ENCODE measurements at places on chromosomes 7 and 10.
A peak's percentile ranks its signal among the peaks of the same experiment; 100 is the strongest.

DNA sequence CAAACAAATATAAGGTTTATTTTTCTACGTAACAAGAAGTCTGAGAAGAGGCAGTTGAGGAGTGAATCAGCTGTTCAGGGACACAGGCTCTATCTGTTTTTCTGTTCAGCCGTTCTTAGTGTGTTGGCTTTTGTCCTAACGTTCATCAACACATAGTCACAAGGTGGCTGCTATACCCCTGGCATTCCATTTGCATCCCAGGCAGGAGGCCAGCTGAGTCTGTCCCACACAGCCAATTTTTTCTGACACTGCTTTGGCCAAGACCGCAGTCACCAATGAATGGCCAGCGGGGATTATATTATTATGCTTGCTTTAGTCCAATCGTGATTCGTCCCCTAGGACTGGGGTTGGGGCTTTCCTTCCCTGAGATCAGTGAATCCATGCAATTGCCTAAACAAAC lies 143.4 kb upstream of the CHST15 start:
- no peaks in the 10 kb centered on the region for H3K36me3 ChIP-seq
- no peak overlapping the region for H3K4me3 ChIP-seq
- H3K27ac ChIP-seq, result no peak overlapping the region

DNA sequence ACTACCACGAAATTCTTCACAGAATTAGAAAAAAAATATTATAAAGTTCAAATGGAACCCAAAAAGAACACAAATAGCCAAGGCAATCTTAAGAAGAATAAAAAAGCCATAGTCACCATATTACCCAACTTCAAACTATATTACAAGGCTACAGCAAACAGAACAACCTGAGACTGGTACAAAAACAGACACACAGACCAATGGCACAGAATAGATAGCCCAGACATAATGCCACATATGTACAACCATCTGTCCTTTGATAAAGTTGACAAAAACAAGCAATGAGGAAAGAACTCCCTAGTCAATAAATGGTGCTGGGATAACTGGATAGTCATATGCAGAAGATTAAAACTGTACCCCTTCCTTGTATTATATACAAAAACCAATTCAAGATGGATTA lies 808.5 kb upstream of the ZWINT start:
- no peak overlapping the region for H3K27ac ChIP-seq
- DNase-seq, result no peak
- no peaks in the 10 kb centered on the region for H3K4me1 ChIP-seq
- no peaks in the 10 kb centered on the region for H3K27me3 ChIP-seq
- no peak overlapping the region for H3K4me3 ChIP-seq
- H3K36me3 ChIP-seq, result no peaks in the 10 kb centered on the region

DNA sequence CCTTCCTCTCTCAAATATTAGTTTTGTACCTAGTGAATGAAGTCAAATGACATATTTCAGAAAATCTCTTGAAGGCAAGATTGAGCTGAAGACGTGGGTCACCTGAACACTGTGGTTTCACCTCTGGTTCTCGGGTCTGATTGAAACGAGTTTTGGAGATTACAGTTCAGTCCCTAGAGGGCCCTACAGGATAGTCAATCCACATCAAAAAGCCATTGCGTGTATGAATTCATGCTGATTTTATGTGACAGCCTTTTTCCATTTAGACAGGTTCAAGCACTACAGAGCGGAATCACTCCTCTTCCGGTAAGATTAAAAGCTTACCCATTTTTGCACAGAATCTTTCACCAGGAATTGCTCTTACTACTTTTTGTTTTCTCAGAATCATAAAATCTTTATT lies 62.2 kb downstream of the VIM start:
- peaks cover 5% of the 10 kb centered on the region for H3K27me3 ChIP-seq
- no peaks in the 10 kb centered on the region for H3K36me3 ChIP-seq
- H3K4me1 ChIP-seq, result no peaks in the 10 kb centered on the region
- no peak overlapping the region for H3K4me3 ChIP-seq
- no peak overlapping the region for H3K27ac ChIP-seq
- no peak for DNase-seq

- H3K4me1 ChIP-seq, result no peaks in the 10 kb centered on the region
- no peaks in the 10 kb centered on the region for H3K36me3 ChIP-seq
- no peaks in the 10 kb centered on the region for H3K27me3 ChIP-seq
- H3K4me3 ChIP-seq, result no peak overlapping the region
- no peak for DNase-seq
- no peak overlapping the region for H3K27ac ChIP-seq
These were observed 222.6 kb upstream of the PPP2R2D start for GRCh38 chr10:131678171-131678570.

- DNase-seq, result no peak
- no peaks in the 10 kb centered on the region for H3K36me3 ChIP-seq
- no peak overlapping the region for H3K27ac ChIP-seq
- H3K4me3 ChIP-seq, result no peak overlapping the region
- H3K27me3 ChIP-seq, result no peaks in the 10 kb centered on the region
- H3K4me1 ChIP-seq, result no peaks in the 10 kb centered on the region
These were observed 46.7 kb downstream of the ADCYAP1R1 start for GRCh38 chr7:31098642-31099360.

- peak overlapping the region; percentile 72 for H3K27ac ChIP-seq
- no peaks in the 10 kb centered on the region for H3K36me3 ChIP-seq
- H3K4me1 ChIP-seq, result no peaks in the 10 kb centered on the region
- peak; percentile 81 for DNase-seq
- no peaks in the 10 kb centered on the region for H3K27me3 ChIP-seq
These were observed 108.1 kb upstream of the AGR3 start for GRCh38 chr7:16989811-16990413.

GRCh38 chr10:84991301-84991700 lies 662.9 kb downstream of the CCSER2 start:
- DNase-seq, result no peak
- no peak overlapping the region for H3K4me3 ChIP-seq

GRCh38 chr7:78165454-78165853 lies 366.9 kb downstream of the PHTF2 start:
- no peaks in the 10 kb centered on the region for H3K4me1 ChIP-seq
- H3K27ac ChIP-seq, result no peak overlapping the region
- DNase-seq, result no peak
- H3K4me3 ChIP-seq, result no peak overlapping the region
- H3K36me3 ChIP-seq, result no peaks in the 10 kb centered on the region

DNA sequence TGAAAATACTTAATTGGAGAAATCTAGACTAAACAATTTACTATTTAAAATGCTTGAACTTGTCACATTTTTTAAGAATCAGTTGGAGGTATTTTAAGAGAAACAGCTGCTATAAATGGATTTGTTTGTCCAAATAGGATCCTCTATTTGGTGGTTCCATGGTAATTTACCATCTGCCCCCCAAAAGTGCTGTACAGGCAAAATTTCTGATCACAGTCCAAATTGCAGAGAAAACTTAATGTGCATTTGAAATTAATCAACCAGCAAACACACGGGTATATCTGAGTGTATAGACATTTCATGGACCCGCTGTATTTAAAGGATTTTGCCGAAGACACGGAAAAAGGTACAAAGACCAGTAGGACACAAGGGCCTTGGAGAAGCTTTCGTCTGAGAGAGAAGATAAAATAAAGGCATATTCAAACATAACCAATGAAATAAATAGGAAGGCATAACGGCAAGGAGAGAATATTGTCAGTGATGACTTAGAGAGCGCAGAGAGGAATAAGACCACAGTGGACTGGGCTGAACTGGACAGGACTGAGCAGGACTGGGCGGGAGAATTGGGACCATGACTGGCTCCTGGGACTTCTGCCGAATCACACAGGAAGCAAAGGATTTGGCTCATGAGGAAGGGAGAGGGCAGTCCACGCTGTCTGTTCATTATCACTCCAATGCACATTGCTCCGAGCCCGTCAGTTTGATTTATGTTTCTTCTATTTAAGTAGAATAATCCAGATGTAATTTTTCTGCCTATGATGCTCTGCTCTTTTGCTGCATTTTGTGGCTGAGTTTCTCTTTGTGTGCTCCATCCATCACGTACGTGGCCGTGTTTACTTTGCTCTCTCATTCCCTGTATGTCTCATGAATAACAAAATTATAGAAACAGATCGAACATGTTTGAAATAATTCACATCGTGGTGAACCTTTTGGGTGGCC lies 112.8 kb downstream of the PRLHR start:
- no peaks in the 10 kb centered on the region for H3K27me3 ChIP-seq
- no peak overlapping the region for H3K4me3 ChIP-seq
- no peaks in the 10 kb centered on the region for H3K36me3 ChIP-seq

- no peak overlapping the region for H3K27ac ChIP-seq
- DNase-seq, result no peak
- H3K27me3 ChIP-seq, result no peaks in the 10 kb centered on the region
- no peaks in the 10 kb centered on the region for H3K36me3 ChIP-seq
These were observed 282.2 kb downstream of the PHTF2 start for GRCh38 chr7:78080811-78081210.

All from tibial nerve (tissue), 4 donors.